Left cardiac atrium (tissue), 4 donors: ENCODE measurements at places on chromosomes 7 and 10. TPM values are rescaled to one million over a fixed set of nuclear protein-coding genes. Genes with fewer than 3 reads are reported as not detected.

- DNase-seq: no peak
Measured at GRCh38 chr7:87424075-87424474, 51.4 kb downstream of the ABCB4 start.

DNA sequence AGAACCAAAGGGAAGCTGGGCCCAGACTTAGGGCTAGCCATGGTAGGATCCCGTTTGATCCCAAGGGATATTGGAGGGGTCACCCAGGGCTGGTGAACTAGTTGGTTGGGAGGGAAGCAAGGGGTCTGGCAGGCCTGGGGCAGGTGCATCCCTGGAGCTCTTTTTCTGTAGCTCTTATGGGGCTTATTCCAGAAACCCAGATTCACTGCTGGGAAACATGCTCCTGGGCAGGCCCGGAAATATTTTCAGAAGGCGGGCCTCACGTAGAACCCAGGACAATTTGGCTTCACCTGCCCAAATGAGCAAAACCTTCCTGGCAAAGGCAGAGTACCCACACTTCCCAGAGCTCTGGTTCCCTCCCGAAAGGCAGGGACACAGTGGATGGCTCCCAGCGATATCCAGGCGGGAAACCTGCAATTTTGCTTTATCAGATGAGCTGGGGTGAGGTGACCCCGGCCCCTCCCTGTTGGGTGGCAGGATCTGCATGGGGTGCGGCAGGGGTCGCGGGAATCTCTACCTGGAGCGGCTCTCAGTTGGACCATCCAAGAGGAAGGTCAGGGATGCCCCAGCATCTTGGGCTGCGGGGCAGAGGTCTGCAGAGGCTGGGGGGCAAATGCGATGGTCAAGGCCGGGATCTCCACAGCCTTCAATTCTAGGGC is 533.9 kb downstream of the TCERG1L start:
- no peak for DNase-seq

DNA sequence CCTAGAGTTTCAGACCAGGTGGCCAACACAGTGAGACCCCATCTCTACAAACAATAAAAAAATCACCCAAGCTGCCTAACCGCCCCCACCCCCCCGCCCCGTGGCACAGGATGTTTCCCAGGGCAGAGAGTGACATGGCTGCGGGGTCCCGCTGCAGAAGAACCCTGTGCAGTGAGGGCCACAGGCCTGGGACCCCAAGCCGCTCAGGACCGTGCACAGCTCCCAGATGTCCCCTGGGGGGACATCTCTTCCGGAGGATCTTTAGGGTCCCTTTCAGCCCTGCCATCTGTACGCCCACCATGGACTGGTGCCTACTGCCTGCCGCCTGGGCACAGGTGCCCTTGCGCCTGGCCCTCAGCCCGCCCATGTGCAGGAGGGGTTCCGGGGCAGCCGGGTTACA is 373.6 kb downstream of the DNAJB6 start:
- DNase-seq: no peak

DNA sequence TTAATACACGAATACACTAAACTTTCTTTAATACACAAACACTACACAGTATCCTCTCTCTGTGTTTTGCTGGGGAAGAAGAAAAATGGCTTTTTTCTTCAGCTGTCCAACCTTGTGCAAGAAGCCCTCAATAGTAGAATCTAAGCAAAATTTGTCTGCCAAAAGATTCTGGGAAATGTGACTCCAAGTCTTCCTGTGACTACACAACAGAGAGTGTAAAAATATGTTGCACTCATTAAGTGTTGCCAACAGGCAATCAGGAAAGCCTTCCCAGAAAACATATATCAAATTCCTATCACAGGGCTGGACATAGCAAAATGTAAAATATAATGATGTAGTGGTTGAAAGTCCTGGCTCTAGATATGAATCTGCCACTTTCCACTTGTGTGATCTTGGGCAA is 825.1 kb upstream of the ZWINT start:
- DNase-seq: no peak

Gene C10orf90
- total RNA-seq: 0.15 TPM

DNA sequence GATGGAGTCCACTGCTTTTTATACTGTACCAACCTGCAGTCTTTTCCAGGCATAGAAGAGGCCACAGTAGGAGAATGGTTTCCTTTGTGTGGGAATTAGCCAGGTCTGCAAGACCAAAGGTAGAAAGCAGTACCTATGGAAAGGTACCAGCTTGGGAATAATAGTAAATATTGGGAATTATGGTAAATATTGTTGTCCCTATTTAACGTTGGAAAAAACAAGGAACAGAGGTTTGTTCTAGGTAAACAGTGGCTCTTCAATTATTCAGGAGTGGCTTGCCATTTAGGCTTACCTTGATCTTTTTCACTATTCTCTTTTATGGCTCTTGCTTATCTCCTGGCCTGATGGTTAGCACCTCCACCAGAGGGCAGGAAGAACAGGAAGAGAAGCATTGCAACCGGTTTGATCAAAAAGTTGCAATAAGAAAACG is 43.9 kb upstream of the GSAP start:
- DNase-seq: no peak

- peak; percentile 64 for DNase-seq
Measured at GRCh38 chr7:130894146-130894908, 160.3 kb upstream of the KLF14 start.

Gene CLDN4
- total RNA-seq: 0.71 TPM

GRCh38 chr10:97078261-97078937 is 107.4 kb downstream of the SLIT1 start:
- no peak for DNase-seq

Gene FRAT1
- 6.2 TPM for total RNA-seq

DNA sequence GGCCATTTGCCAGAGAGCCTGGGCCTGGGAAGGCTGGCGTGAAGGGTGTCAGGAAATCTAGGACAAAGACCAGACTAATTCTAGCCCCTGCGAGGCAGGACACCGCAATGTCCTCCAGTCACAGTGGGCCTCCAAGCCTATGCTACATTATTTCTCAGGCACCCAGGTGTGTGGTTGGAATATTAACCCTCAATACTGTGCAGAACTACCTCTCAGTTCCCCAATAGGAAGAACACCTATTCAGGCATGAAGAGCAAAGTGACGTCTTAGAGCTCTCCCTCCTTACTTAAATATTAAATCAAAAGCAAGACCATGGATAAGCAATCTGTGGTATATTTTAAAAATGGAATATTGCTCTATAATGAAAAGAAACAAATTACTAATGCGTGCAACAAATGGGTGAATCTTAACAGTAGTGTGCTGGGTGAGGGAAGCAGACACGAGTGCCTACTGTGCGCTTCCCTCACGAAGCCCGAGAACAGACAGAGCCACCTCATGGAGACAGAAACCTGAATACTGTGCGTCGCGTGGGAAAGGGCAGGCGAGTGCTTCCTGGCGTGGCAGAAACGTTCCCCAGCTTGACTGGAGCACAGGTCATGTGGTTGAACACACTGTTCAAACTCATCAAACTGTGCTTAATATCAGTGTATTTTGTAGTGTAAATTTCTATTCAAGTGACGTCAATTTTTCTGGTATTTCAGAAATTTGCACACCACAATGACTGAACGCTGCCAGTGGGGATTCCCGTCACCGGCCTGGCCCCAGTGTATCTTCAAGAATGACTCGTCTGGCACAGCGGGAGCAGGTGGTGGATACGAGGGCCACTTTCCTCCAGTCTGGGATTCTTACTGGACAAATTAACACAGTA is 15.5 kb upstream of the PTPRN2 start:
- no peak for DNase-seq

DNA sequence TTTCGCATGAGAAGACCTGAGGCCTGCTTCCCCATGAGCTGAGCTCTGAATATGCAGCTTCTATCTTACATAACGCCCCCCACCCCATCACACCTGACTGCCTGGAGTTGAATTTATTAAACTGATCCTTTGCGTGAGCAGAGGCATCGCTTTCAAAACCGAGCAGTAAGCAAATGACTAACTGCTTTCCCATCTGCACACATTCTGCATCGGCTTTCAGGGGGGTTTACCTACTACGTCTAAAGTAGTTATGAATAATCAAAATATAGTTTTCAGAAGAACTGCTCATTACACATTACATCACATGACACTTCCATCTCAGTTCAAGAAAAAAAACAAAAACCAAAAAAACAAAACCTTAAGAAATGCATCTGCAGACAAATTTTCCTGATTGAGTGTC is 54.7 kb upstream of the EGR2 start:
- no peak for DNase-seq

- no peak for DNase-seq
Measured at GRCh38 chr7:17546592-17546991, 248.1 kb downstream of the AHR start.

GRCh38 chr7:70416986-70417655 is 714.8 kb upstream of the GALNT17 start:
- DNase-seq: no peak

DNA sequence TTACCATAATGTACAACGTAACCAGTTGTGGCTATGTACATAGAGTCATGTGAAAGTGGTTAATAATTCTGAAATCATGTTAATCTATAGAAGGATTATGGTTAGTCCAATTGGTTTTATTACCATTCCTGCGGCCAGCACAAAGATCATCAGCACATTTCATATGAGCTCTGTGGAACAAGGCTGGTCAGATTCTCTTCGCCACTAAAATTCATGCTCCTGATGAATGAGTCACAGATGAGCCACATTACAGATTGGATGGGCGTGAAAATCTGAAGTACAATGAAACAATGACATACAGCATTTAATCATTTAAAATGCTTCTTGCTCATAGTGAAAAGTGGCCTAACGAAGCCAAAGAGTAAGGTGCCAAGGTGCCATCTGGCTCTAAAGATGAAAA is 716.2 kb upstream of the PHF14 start:
- DNase-seq: no peak

- no peak for DNase-seq
Measured at GRCh38 chr10:53025172-53025711, 252.7 kb upstream of the MBL2 start.

Gene DPYSL4
- total RNA-seq: 1.4 TPM

DNA sequence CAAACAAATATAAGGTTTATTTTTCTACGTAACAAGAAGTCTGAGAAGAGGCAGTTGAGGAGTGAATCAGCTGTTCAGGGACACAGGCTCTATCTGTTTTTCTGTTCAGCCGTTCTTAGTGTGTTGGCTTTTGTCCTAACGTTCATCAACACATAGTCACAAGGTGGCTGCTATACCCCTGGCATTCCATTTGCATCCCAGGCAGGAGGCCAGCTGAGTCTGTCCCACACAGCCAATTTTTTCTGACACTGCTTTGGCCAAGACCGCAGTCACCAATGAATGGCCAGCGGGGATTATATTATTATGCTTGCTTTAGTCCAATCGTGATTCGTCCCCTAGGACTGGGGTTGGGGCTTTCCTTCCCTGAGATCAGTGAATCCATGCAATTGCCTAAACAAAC is 143.4 kb upstream of the CHST15 start:
- no peak for DNase-seq

DNA sequence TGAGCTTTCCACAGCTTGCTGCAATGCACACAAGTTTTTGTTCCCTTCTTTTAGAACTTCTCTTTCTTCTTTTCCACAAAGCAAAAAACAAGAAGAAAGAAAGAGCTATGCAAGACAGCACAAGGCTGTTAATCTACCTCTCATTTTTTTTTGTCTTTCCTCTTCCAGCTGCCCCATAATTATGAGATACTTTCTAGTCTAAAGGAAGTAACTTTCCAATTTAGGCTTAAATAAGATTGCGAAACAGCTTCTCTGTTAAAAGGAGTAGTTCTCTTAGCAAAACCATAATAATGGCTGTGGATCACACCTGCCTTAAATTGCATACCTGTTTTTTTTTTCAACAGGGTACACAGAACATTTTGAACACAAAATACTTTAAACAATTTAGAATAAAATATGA is 56.0 kb downstream of the NDUFB2 start:
- no peak for DNase-seq

- no peak for DNase-seq
Measured at GRCh38 chr7:130433301-130433700, 7.5 kb downstream of the CEP41 start.

GRCh38 chr7:102849079-102849478 is 63.7 kb upstream of the LRRC17 start:
- no peak for DNase-seq

DNA sequence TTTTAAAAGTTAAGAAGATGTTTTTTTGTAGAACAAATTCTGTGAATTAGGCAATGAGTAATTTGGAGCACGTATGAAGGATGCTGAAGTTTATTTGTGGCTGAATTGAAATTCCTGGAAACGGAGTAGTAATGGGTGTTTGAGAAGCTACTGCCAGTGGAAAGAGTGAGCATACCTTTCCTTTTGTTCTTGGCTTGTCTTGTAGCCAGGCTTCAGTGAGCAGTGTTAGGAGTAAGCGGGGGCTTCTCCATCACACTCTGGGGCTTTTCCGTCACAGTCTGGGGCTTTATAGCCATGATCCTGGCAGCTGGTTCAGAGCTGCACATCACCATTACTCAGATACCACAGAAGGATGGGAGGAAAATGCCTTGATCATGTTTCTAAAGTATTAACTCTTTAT is 32.3 kb downstream of the GARS1 start:
- no peak for DNase-seq

Gene OPALIN
- not detected for total RNA-seq

DNA sequence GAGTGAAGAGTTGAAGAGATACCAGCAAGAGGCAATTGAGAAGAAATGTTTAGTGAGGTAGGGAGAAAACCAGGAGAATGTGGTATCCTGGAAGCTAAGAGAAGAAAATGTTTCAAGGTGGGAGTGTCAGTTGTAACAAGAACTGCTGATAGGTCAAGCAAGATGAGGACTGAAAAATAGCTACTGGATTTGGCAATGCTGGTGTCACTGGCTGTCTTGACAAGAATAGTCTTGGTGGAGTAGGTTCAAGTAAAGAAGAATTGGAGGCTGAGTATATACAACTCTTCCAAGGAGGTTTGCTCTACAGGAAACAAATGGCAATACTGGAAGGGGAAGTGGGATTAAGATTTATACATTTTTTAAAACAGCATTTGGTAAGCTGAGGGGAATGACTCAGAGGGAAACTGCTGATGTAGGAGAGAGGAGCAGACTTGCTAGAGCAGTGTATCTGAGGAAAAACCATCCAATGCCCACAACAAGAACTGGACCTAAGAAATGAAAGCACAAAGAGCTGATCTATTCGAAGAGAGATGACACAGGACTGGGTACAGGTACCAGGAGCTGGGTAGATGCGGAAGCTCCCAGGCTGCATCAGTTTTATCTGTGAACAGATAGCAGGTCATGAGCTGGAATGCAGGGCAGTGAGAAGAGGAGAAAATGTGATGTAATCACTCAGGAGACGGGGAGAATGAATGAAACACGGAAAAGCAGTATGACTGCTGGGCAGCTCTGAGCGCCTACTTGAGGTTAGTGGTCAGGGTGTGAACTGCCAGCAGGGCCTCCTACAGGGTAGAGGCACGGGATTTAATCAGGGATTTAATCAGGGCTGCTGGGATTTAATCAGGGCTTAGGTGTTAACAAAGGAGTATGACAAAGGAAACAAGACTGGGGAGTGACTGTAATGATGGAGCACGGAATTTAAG is 34.5 kb downstream of the FAM25A start:
- DNase-seq: no peak

Gene LRRC4
- 8.3 TPM for total RNA-seq

Gene GTF2IRD2
- total RNA-seq: 9.1 TPM

- DNase-seq: no peak
Measured at GRCh38 chr10:72639441-72639873, 13.6 kb upstream of the MICU1 start.

Gene THSD7A
- total RNA-seq: 2.4 TPM

Gene TMEM140
- total RNA-seq: 10.0 TPM

GRCh38 chr10:4397337-4397736 is 428.7 kb upstream of the AKR1E2 start:
- DNase-seq: no peak

Gene GLI3
- 6.0 TPM for total RNA-seq

Gene LIPM
- total RNA-seq: not detected

- DNase-seq: no peak
Measured at GRCh38 chr10:91420868-91421267, 10.7 kb downstream of the HECTD2 start.
